Memory B cell (primary cell): ENCODE measurements at places on chromosomes 2 and 18.

DNA sequence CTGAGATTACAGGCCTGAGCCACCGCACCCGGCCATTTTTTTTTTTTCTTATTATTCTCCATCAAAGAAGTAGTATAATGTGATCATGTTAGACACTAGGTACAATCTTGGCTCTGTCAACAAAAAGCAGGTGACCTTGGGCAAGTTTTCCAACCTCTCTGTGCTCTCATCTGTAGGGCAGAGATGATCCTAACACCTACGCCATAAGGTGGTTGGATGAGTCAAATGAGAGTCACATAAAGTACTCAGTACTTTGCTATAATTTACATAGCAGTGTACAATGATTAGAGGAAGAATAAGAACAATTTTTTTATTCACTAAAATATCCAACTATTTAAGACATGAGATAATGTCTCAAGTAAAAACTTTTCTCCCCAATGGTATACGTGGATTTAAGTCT is 128.6 kb downstream of the TGIF1 start:
- DNase-seq, result no peak

GRCh38 chr2:43553341-43553855 is 42.4 kb downstream of the THADA start:
- DNase-seq, result no peak

DNA sequence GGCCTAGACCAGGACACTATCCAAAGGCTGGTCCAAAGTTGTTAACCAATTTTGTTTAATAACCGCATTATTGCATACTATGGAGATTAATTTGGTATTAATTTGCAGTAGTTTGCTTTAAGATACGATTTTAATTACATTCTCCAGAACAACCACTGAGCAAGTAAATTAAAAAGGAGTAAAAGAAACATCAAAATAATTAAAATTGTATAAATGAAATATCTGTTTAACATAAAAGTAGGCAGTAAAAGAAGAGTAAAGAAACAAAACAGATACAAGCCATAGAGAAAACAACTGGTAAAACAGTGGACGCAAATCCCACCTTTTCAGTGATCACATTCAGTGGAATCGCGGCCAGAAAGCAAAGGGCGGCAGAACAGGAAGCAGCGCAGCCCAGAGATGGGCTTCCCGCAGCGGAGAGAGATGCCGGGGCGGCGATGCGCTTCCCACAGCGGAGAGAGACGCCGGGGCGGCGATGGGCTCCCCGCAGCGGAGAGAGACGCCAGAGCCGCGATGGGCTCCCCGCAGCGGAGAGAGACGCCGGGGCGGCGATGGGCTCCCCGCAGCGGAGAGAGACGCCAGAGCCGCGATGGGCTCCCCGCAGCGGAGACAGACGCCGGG is 176.8 kb downstream of the RTP5 start:
- DNase-seq, result no peak

GRCh38 chr2:106062627-106063026 is 131.5 kb downstream of the UXS1 start:
- no peak for DNase-seq

DNA sequence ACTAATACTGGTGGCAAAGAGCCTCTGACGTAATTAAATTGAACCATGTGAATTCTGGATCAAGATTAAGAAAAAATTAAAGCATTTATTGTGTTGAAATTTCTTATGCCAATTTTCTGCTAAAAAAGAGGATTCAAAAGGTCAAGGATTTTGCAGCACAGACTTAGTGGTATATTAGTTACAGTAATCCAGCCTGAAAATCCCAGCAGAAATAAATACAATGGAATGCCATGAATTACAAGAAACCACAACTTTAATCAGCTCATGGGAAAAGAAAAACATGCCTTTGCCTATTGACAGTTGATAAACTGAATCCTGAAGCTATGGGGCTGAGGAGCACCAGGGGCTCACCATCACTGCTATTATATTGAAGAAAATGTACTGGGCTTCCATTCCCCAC is 114.8 kb upstream of the SATB2 start:
- no peak for DNase-seq
